NCI-H1092 treated with DMSO at 0.1 percent for 48 hours (cell line): ENCODE measurements at places on chromosomes 11 and 22.

DNA sequence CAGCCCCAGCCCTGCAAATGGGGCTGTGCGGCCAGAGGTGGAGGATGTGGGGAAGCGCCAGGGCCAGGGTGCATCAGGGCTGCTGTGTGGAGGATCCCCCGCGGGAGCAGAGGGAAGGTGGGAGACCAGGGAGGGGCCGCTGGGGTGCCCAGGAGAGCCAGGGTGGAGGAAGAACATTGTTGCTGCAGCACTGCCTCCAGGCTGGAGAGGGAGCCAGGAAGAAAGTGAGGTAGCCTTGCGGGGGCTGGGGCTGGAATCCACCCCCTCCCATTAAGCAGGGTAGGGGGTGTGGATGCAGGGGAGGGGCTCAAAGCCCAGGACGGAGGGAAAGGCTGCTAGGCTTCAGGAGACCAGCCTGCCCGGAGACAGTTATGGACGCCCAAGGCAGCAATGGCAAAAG is 15.0 kb downstream of the CABP7 start:
- DNase-seq: no peak

- DNase-seq: no peak
Observed at GRCh38 chr11:127385071-127385470, 384.5 kb upstream of the KIRREL3 start.

DNA sequence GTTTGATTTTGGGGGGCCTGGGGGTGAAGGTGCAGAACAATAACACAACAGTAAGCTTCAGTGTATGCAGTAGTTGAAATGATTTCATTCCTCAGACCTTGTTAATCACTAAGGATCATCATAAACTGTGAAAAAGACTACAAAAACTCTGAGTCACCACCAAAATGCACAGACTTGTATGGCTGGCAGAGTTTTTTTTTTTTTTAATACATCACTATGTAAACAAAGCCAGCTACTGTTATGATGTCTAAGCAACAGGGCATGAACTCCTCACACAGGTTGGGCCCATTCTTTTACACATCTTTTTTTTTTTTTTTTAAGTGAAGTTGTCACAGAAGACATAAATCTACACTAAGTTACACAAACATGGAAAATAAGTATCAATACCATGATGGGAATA is 311.9 kb downstream of the GUCY1A2 start:
- DNase-seq: no peak

DNA sequence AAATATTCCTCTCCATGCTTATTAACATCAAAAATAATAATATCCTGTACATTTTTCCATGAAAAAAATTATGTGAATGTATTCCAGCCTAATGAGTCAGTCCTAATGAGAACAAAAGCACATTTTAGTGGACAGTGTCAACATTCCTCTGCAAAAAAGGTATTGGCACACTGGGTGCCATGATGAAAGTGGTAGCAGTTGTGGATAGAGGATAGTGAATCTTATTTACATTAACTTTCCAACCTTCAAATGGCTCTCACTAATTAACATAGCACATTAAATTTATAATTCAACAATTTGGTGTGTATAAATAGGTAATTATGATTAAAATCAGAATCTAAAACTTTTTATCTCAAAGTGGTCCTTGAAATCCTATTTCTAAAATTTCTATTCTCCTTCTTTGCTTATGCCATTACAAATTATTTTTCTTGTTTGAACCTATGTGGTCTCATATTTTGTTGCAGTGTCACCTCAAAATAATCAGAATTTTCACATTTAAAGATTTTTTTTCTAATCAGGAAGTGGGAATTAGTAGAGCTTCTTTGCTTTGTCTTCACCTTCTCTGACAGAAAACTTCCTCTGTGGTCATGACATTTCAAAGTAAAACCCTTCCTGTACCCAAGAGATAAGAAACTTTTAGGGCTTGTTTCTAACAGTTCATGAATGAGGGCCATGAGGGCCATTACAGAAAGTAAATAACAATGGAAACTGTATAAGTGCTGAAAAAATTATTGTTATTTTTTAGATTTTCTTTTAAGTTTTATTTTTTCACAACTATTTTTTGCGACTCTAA is 18.7 kb downstream of the SOX6 start:
- DNase-seq: no peak

DNA sequence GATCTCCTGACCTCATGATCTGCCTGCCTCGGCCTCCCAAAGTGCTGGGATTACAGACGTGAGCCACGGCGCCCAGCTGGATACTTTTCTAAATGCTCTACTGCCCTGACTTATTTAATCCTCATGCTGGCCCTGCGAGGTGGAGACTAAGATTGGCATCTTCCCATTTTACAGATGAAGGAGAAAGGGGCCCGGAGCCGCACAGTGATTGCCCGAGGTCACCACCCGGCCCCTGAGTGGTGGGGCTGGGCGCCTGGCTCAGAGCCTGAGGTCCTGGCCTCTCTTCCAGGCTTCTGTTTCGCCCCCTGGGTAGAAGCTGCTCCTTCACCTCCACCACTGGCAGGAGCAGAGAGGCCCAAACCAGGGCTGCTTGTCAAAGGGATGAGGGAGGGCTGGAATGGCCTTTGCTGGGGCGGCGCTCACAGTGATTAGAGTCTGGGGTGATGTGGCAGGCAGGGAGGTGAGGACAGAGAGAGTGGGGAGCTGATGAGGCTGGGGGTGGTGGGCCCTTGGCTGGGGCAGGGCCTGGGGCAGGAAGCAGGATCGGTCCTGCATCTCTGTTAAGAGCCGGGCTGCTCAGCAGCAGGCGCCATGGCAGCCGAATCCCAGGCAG is 15.4 kb upstream of the MPPED1 start:
- DNase-seq: no peak

DNA sequence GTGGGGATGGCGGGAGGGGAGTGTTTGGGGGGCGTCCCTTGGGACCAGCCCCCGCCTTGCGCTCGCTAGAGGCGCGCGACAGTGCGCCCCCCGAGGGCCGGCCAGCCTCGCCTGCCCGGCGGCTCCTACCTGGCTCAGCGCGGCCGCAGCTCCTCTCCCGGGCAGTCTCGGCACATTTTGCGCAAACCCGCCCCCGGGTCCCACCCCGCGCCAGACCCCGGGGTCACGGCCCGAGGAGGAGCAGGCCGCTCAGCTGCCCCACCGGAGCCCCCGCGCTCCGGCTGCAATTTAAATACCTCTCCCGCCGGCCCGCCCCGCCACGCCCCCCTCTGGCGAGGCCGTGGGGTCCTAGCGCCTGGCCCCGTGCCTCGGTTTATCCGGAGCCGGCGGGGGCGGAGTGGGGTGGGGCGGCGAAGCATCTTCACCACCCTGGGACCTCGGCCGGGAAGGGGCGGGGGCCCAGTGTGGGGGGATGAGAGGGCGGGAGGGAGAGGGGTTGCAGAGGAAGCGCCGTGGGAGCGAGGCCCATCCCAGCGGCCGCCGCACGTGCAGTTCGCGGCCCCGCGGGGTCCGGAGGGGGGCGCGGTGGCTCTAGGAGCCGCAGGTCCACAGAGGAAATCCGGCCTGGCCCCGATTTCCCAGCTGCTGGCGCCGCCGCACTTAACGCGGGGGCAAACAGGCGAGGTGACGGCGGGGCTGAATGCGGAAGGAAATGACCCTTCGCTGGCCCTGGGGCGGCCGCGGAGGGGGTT is at the start of gene LRRC32:
LRRC32 (minus strand) TSS at position 263 of the 752 bp plus-strand sequence. CDS start 4,793 bp downstream, outside the sequence.
- DNase-seq: peak; percentile 22

- no peak for DNase-seq
Observed at GRCh38 chr11:94058630-94059029, 37.5 kb downstream of the HEPHL1 start.

DNA sequence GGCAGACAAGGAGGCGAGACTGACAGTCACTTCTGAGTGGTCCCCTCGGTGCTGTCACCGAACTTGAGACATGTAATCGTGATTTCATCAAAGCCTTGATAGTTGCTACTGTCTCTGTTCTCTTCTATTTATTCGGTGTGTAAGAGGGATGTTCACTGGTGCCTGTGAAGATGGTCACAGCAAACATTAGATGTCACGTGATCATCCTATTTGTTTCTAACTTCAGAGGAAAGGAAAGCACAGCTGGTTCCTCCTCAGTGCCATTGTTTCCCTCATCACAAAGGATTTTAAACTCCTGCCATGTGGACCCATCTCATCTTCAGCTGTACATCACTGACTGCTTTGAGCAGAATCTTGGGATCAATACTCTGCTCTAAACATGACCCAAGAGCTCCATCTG is 73.1 kb upstream of the CLMP start:
- DNase-seq: peak; percentile 31

GRCh38 chr11:107592231-107592590 is 1.3 kb downstream of the ELMOD1 start:
- DNase-seq: no peak

- no peak for DNase-seq
Observed at GRCh38 chr11:17475666-17476316, 854 bp downstream of the ABCC8 start.

DNA sequence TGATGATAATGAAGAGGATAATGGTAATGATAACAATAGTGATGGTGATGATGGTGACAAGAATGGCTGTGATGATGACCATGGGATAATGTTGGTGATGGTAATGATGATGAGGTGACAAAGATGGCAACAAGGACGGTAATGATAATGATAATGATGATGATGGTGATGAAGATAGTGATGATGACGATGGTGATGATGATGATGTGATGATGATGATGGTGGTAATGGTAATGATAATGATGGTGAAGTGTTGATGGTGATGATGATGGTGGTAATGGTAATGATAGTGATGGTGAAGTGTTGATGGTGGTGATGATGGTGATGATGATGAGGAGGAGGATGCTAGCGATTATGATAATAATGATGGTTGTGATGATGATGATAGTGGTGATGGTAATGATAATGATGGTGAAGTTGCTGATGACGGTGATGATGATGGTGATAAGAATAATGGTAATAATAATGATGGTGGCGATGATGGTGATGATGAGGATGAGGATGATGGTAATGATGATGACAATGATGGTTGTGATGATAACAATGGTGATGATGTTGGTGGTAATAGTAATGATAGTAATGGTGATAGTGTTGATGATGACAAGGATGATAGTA is 54.7 kb upstream of the OPCML start:
- no peak for DNase-seq

DNA sequence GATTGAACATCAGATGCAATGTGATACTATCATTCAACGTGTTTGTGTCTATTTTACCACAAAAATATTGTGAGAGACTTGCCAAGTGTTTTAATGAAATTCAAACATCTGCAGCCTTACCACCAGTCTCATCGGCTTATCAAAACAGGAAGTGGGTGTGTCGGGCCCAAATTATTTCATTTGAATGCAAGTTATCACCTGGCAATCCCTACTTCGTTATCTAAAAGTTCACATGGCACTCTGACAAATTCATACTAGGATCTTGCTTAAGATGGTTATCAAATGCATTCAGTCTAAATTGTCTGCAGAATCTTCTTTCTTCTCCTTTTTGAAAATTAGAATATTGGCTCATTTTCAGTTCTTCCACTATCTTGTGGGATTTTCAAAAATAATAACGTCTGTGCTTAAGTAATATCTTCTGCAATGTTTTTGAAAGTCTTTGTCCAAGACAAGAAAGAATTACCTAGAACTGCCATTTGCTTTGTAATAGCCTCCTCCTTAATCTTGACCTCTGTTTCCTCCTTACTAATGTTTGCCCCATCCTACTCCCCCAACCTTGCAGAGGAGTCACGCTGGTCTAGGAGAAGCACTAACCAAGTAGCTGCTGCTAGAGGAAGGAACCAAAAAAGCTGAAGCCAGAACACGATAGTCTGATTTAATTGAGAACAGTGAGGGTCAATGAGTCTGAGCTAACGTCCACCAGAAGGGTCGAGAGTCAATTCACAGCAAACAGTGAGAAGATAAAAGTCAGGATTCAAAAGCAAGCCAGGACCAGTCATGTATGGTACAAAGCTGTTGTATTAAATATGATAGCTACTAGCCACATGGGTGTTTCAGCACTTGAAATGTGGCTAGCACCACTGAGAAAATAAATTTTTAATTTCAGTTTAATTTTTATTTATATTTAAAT is 10.2 kb upstream of the BIRC3 start:
- no peak for DNase-seq

- no peak for DNase-seq
Observed at GRCh38 chr22:17434856-17435255, 65.6 kb downstream of the CECR2 start.

DNA sequence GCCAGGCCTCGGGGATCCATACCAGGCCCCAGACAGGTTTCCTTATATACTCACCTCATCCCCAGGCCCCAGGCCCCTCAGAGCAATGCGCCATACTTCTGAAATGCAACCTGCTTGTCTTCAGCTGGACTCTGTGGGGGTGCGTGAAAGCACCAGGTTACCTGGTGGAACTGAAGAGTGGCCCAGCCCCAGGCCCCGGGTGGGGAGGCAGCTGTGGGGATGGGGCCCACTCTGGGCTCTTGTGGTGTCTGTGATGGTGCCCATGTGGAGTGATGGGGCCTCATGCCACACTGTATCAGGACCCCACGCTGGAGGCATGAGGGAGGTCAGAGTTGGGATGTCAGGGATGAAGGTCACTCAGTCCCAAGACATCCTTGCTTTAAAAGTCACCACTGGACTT is 999.0 kb downstream of the BRD1 start:
- DNase-seq: no peak
